SHP77 (cell line): ENCODE measurements at places on chromosomes 16 and 17.

GRCh38 chr17:83109793-83110645 lies 30.6 kb downstream of the METRNL start:
- no peak for DNase-seq

DNA sequence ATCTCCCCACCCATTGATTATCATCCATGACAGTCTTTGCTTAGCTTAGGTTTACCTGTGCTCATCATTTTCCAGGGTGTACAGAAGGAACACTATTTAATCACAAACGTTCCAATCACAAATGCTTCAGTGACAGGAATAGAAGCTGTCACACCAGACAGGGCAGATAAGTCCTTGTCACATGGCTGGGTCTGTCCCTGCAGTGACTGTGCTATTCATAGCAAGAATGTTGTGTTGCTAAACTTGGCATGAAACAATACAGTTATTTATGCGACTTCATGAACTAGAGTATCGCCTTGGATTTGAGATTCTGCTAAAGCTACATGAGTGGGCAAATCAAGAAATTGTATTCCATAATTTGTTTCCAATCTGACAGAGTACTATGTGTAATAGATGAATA lies 108.4 kb downstream of the CDH13 start:
- no peak for DNase-seq

- no peak for DNase-seq
Observed at GRCh38 chr16:58507963-58508670, 7.2 kb upstream of the SETD6 start.

DNA sequence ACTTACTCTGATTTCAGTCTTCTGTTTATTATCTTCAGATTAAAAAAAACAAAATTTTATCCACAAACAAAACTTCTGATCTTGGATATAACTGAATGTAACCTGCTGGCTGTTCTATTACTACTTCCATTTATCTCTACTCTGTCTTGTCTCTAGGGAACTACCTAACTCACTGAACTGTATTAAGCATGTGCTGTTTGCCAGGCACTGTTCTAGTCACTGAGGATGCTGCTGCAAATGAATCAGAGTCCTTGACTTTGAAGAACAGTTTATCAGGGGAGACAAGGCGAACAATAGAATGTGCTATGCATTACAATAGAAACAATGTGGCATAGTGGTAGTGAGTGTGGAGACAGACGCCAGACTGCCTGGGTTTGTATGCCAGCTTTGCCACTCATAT lies 2.3 kb upstream of the ANKRD40 start:
- DNase-seq = no peak

- peak; percentile 87 for DNase-seq
Observed at GRCh38 chr17:42322382-42323267, 34.3 kb downstream of the STAT5A start.

DNA sequence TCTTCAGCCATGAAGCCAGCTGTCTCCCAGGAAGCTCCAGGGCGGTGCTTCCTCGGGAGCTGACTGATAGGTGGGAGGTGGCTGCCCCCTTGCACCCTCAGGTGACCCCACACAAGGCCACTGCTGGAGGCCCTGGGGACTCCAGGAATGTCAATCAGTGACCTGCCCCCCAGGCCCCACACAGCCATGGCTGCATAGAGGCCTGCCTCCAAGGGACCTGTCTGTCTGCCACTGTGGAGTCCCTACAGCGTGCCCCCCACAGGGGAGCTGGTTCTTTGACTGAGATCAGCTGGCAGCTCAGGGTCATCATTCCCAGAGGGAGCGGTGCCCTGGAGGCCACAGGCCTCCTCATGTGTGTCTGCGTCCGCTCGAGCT lies 14.1 kb downstream of the STH start:
- no peak for DNase-seq

DNA sequence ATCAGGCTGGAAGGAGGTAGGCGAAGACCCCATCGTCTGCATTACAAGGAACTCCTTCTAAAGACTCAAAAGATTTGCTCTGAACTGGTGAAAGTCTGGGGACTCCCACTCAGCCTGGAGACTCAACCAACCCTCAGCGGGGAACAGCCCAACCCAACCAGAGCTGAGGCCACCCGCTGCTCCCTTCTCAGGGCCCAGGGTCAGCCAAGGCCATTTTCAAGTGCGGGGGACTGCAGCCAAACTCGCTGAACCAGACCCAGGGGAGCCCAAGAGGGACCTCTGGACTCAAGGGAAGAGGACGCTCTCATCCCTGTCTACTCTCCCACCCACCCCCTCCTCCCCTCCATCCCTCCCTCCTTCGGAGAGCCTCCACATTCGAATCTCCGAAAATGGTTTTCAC lies 24.1 kb downstream of the XYLT1 start:
- DNase-seq = no peak

GRCh38 chr16:31473264-31473984 lies 1.5 kb downstream of the TGFB1I1 start:
- no peak for DNase-seq

DNA sequence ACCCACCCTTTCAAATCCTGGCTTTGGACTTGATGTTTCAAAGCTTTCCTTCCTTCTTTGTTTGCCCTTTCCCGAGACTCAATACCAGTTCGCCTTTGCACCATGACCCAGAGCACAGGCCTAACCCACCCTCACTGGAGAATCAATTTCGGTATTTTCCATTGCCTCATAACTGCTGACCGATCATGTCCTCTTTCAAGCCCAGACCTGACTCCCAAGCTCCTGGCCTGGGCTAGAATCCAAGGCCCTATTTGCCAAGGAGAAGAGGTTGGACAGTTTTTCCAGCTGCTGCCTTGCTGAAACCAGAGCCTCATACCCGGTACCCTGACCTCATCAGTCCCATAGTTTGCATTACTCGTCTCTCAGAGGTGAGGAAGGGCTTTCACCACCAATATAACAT lies 35.3 kb upstream of the HELZ start:
- DNase-seq = peak; percentile 93

GRCh38 chr17:61063528-61063927 lies 336.1 kb upstream of the TBX2 start:
- DNase-seq = no peak

DNA sequence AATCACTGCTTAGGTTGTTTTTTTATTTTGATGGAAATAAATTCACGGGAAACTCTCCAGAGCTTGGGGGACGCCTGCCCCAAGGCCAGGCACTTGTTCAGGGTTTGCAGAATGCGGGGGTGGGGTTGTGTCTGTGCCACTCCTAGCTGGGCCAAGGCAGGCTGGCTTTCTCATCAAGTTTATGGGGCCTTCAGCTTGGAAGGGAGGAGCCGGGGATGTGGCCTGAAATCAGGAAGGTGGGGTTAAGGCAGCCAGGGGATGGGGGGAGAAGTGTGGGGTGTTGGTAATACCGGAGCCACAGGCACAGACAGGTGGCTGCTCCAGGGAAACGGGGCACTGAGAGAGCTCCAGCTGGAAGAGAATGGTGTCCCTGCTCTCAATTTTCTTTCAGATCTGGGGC lies 1.7 kb upstream of the CHAD start:
- DNase-seq = no peak

GRCh38 chr17:902463-902862 lies 77.1 kb downstream of the NXN start:
- DNase-seq = no peak

DNA sequence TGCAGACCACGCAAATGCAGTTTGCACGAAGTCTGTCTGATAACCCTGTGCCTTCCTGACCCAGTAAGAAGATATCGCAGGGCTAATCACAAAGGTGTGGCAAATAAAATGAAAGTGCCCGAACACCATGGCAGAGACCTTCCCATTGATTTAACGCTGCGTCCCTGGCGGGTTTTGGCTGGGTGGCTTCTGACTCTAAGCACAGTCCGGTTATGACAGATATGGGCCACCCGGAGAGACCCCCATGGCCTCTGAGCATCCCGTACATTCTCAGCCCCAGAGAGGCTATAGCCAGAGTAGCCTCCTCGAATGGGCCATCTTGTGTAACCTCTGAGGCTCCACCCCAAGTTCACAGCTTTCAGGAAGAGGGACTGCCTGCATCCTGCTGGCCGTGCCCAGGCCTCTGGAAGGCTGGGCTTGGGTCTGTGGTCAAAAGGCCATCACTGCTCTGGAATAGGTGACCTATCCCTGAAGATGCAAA lies 5.5 kb downstream of the FOXC2 start:
- no peak for DNase-seq
